ENCODE measurements at places on chromosomes 1 and 21.

DNA sequence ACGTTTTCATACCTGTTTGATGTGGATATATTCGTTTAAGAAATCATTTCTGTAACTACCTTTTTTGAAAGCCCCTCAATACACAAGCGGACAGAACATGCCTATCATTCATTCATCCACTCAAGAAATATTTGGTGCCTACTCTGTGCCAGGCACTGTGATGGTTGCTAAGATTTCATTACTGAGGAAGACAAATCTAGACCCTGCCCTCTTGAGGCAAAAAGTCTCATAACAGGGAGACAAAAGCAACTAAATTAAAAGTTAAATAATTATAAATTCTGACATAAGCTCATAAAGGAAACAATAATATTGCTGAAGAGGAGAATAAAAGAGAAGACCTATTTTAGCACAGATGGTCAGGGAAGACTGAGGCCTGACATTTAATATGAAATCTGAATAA lies 203.5 kb upstream of the ZNHIT6 start:
- no peak for DNase-seq

- no peak for DNase-seq
Observed at GRCh38 chr1:116219651-116220434, 108.6 kb downstream of the MAB21L3 start.

DNA sequence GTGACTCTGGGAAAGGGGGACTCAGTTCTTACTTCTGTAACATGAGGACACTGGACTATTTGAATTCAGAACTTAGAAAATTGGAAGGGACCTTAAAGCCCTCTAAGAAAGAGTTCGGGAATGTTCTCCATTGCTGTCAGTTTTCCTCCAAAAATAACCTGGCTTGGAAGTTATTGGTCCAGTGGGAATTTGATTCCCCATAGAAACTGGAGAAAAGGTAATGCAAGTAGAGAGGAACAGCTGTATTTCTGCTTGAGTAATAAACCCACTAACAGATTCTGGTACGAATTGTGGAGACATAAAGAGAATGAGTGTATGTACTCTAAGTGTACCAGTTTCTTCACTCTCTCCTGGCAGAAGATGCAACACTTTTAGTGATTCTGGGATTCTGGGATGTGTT lies 1.8 kb downstream of the ZBED6 start:
- no peak for DNase-seq

GRCh38 chr1:94926126-94926914 lies 590 bp downstream of the CNN3 start:
- DNase-seq, result peak; percentile 97

DNA sequence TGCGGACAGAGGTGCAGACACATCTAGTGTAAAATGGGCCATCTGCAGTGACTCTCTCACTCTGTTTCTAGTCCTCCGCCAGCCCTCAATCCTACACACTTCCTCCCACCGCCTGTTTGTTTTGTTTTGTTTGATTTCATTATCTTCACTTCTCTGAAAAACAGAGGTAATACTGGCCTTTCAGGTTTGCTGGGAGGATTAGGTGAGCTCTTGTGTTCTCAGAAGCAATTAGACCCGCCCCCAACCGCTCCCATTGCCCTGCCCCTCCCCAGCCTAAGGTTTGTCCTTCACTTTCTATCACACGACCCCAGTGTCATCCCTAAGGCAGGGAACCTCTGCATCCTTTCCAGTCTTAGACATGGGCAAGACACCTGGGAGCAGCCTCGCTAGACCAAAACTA lies 43.2 kb upstream of the TACSTD2 start:
- DNase-seq, result no peak

GRCh38 chr1:161111527-161111926 lies 6.3 kb downstream of the PFDN2 start:
- DNase-seq, result no peak
